ENCODE measurements at places on chromosomes 6 and 20. TPM values are rescaled to one million over a fixed set of nuclear protein-coding genes. Genes with fewer than 3 reads are reported as not detected.

DNA sequence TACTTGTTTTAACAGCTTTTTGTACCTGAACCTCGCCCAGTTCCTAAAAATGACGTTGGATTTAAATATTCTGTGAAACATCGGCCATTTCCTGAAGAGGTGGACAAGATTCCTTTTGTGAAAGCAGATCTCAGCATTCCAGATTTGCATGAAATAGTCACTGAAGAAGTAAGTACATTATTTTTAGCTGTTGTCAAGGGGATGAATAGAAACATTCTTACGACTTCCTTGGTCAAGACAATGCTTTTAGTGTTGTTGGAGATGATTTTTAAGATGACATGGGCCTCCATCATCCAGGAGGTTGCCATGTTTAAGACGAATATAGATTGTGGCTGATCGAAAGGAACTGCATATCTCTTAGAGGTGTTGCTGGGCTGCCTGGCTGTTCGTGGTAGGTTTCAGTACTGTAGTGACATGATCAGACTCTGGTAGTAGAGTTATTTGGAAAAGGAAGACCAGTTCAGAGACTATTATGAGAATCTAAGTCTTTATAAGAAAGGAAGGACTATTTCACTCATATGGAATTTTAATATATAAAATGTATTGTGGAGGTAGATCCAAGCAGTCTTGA lies 29.9 kb upstream of the ADIG start:
- no peak overlapping the region for H3K4me3 ChIP-seq
- H3K27me3 ChIP-seq = no peaks in the 10 kb centered on the region
- DNase-seq = no peak
- peaks cover 25% of the 10 kb centered on the region for H3K36me3 ChIP-seq
- H3K27ac ChIP-seq = no peak overlapping the region
- peaks cover 7% of the 10 kb centered on the region for H3K4me1 ChIP-seq

DNA sequence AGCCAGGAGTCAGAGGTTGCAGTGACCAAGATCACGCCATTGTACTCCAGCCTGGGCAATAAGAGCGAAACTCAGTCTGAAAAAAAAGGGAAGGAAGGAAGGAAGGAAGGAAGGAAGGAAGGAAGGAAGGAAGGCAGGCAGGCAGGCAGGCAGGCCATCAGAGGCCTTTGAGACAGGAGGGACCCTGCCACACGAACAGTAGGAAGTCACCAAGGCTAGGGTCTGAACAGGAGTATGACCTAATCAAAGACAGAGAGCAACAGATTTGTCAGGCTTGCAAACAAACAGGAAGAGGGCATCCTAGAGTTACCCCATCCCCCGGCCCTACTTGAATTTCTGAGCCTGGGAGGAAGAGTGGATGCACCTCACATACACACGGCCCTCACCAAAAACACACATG lies 67.1 kb downstream of the FGD2 start:
- H3K36me3 ChIP-seq = no peaks in the 10 kb centered on the region
- H3K4me1 ChIP-seq = peaks cover 15% of the 10 kb centered on the region
- H3K4me3 ChIP-seq = no peak overlapping the region
- no peak overlapping the region for H3K27ac ChIP-seq
- no peak for DNase-seq

DNA sequence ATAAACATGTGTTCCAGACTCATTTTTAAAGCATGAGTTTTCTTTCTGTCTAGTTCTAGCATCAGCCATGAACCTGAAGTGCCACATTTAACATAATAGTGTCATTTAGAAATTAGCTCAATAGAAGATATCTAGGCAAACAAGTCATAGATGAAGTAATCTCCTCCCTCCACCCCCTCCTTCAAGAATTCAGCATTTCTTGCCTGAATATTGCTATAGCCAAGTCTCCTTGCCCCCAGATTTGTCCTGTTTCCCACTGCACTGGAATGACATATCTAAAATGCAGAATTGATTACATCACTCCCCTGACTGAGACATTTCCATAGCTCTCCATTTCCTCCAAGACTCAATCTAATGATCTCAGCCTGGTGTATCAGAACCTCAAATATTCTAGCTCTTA lies 134.9 kb upstream of the BACH2 start:
- no peak for DNase-seq
- H3K27me3 ChIP-seq = no peaks in the 10 kb centered on the region
- H3K27ac ChIP-seq = no peak overlapping the region
- peaks cover 14% of the 10 kb centered on the region for H3K4me1 ChIP-seq
- peaks cover 10% of the 10 kb centered on the region for H3K36me3 ChIP-seq
- no peak overlapping the region for H3K4me3 ChIP-seq

- H3K36me3 ChIP-seq = peaks cover 46% of the 10 kb centered on the region
- no peaks in the 10 kb centered on the region for H3K27me3 ChIP-seq
- DNase-seq = no peak
- H3K4me1 ChIP-seq = peaks cover 72% of the 10 kb centered on the region
- H3K4me3 ChIP-seq = peak overlapping the region; percentile 68
- peak overlapping the region; percentile 94 for H3K27ac ChIP-seq
Measured at GRCh38 chr6:30793521-30794194, 49.3 kb upstream of the IER3 start.

DNA sequence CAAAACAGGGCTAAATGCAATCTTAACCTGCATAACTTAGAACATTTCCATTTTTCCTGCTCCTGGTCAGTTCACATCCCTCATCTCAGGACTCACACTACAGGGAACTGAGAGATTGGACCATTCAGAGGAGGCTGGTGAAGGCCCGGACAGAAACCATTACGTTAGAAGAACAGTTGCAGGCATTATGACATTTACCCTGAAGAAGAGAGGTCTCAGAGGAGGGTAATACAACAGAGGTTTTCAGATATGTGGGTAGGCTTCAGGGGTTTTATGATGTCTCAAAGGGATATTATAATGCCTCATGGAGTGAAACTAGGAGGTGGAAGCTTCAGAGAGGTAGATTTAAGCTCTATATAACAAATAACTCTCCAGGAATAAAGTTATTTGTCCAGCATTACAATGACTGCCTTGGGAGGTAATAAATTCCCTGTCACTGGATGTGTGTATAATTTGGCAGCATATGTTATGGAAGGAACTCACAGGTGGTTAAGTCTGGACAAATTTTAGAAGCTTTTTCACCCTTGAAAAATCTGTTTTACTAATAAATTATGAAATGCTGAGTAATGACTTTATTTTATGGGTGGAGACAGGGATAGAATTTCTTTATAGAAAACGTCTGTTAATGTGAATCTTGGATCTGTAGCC lies 36.7 kb upstream of the RIPOR2 start:
- no peaks in the 10 kb centered on the region for H3K27me3 ChIP-seq
- H3K4me3 ChIP-seq = no peak overlapping the region
- no peak for DNase-seq
- H3K36me3 ChIP-seq = no peaks in the 10 kb centered on the region

DNA sequence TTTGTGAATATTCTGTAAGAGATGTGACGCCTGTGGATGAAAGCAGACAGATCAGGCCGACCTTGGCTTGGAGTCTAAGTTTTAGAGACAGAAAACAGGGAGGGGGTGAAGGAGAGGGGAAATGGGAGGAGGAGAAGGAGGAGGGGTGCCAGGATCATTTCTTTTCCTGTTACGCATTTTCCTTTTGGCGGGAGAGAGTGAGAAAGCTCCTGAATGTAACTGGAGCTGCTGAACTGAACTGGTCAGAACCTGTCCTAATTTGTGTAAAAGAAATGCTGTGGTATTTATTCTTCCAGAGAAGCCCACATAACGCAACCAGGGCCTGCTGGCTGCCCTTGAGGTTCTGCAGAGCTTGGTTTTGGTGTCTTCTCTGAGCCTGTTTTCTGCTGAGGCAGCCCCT lies 41.9 kb downstream of the UTRN start:
- H3K4me3 ChIP-seq = no peak overlapping the region
- H3K27ac ChIP-seq = no peak overlapping the region
- H3K27me3 ChIP-seq = no peaks in the 10 kb centered on the region
- H3K4me1 ChIP-seq = no peaks in the 10 kb centered on the region
- DNase-seq = no peak

DNA sequence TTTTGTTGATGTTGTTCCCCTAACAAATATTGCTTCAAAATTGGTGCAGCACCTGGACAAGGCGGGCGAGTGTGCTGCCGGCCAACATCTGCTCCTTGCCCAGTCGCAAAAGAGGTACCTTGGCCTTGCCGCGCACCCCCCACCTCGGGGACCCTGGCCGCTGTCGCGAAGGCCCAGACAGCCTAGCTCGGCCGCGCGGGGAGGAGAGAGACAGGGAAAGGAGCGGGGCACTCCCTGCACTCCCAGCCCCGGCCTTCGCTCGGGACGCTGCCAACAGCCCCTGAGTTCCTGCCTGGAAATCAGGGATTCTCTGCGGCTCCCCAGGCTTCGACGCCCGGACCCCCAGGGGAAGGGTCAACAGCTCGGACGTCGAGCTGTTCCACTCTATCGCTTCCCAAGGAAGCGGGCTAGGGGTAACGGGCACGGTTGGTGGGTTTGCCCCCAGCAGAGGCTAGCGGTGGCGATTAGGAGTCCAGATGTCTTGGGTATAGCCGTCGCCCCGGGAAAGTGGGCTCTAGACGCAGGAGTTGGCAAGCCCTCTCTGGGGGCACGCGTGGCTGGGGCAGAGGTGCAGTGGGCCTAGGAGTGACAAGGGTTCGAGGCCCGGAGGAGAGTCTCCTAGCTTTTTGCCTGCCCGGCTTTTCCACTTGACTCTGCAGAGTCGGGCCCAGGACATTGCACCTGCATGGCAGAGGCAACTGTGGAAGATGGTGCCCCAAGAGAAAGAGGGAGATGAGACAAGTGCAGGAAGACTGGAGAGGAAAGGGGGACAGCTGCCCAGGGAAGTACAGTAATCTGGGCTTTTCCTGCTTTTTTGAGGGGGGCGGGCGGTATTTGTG lies 8.2 kb downstream of the POU3F2 start:
- H3K27ac ChIP-seq = no peak overlapping the region
- no peak for DNase-seq
- H3K36me3 ChIP-seq = no peaks in the 10 kb centered on the region
- no peak overlapping the region for H3K4me3 ChIP-seq

GRCh38 chr6:125586074-125586473 lies 163.4 kb upstream of the HEY2 start:
- DNase-seq = no peak
- no peaks in the 10 kb centered on the region for H3K4me1 ChIP-seq
- no peak overlapping the region for H3K27ac ChIP-seq
- H3K36me3 ChIP-seq = no peaks in the 10 kb centered on the region
- H3K4me3 ChIP-seq = no peak overlapping the region

GRCh38 chr6:165183496-165184140 lies 125.8 kb downstream of the C6orf118 start:
- no peaks in the 10 kb centered on the region for H3K36me3 ChIP-seq
- no peak for DNase-seq
- H3K4me1 ChIP-seq = no peaks in the 10 kb centered on the region

DNA sequence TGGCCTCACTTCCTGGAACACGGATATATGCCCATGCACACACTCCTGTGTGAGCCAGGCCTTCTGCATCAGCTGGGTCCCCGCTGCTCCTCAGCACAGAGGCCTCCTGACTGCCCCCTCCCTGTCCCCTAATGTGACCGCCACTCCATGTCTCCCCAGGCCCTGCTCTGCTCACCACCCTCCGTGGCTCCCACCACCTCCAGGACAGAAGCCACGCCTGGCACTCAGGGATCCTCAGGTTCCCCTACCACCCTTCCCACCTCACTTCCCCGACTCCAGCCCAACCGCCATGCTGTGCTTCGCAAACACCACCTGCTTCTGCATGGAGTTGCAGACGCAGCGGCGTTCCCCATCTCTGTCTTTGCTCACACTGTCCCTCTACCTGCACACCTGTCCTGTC lies 4.3 kb upstream of the SRC start:
- H3K36me3 ChIP-seq = no peaks in the 10 kb centered on the region
- peaks cover 20% of the 10 kb centered on the region for H3K4me1 ChIP-seq
- no peaks in the 10 kb centered on the region for H3K27me3 ChIP-seq
- no peak overlapping the region for H3K4me3 ChIP-seq

DNA sequence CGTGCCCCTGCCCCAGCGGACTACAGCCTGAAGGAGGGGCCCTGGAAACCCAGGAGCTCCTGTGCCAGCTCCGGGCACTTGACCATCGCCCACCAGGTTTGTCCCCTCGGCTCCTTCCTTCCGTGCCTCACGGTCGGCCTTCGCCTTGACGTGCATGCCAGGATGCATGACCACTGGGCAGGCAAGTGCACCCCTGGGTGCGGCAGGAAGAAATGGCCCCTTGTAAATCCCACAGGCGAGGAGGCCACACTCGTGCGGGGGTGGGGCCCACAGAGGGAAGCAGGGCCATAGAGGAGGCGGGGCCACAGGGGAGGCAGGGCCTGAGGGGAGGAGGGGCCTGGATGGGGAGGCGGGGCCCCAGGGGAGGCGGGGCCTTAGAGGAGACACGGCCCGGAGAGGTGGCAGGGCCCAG lies 81.7 kb downstream of the YTHDF1 start:
- H3K27ac ChIP-seq = no peak overlapping the region
- no peaks in the 10 kb centered on the region for H3K36me3 ChIP-seq
- no peaks in the 10 kb centered on the region for H3K4me1 ChIP-seq
- H3K27me3 ChIP-seq = peaks cover 14% of the 10 kb centered on the region

- DNase-seq = no peak
- H3K36me3 ChIP-seq = peaks cover 3% of the 10 kb centered on the region
- H3K4me1 ChIP-seq = peaks cover 28% of the 10 kb centered on the region
- H3K27ac ChIP-seq = peak overlapping the region; percentile 62
- H3K27me3 ChIP-seq = peaks cover 14% of the 10 kb centered on the region
- no peak overlapping the region for H3K4me3 ChIP-seq
Measured at GRCh38 chr20:5353624-5354496, 37.1 kb upstream of the PROKR2 start.

Gene GCNT2
- total RNA-seq = 2.7 TPM

Gene LY6G6D
- total RNA-seq = not detected

Gene NCOA7
- 43.4 TPM for total RNA-seq

Gene NANP
- total RNA-seq = 8.0 TPM

Gene ECHDC1
- total RNA-seq = 51.1 TPM

All from activated CD8-positive, alpha-beta T cell treated with anti-CD3 and anti-CD28 coated beads for 36 hours (primary cell).